ENCODE measurements at places on chromosomes 16 and 17.

- no peak for DNase-seq
These were observed 106.2 kb downstream of the XYLT1 start for GRCh38 chr16:17364319-17365210.

- peak; percentile 88 for DNase-seq
These were observed 45.8 kb upstream of the ATF7IP2 start for GRCh38 chr16:10339777-10340732.

DNA sequence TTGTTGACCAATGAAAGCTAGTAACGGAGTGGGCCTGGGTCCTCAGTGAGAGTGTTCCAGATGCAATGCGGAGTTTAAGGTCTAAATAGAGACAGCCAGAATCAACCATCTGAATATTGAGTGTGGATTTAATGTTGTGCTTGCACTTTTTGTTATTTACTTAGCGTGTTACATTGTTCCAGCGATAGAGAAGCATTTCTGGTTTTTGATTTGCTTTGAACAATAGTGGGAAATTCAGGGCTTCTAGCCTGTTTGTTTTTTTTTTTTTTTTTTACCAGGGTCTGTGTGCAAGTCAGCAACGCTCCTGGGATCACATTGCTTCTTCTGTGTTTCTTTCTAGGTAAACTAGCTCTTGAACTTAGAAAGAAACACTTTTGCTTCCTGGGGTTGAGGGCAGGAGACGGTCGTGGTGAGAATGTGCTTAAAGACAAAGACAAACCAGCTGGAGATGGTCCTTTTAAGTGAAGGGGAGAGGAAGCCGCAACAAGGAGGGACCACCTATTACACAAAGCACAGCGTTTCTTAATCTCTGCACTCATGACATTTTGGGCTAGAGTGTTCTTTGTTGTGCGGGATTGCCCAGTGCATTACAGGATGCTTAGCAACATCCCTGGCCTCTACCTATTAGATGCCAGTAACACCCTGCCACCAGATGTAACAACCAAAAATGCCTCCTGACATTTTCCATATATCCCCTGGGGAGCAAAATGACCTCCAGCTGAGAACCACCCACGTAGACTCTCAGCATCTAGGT, 119.2 kb downstream of the MAP2K6 start:
- DNase-seq: no peak

- no peak for DNase-seq
These were observed 520.8 kb upstream of the ZFHX3 start for GRCh38 chr16:73568769-73569168.

DNA sequence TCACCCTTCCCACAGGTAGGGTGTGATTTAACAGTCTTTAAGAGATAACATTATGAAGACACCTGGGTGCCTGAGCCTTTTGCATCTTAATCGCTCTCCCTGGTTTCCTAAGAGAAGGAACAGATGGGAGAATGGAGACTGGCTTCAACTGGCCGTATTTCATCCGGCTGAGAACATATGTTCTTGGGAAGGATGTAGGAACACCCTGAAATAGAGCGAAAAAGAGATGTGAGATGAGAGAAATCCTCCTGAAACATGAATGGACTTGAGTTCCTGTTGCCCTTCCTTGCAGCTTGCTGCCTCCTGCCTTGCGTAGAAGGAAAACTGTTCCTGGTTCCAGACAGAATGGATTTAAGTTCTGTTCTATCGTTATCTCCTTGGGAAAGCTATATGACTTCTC, 385.4 kb upstream of the RBFOX1 start:
- DNase-seq: no peak

DNA sequence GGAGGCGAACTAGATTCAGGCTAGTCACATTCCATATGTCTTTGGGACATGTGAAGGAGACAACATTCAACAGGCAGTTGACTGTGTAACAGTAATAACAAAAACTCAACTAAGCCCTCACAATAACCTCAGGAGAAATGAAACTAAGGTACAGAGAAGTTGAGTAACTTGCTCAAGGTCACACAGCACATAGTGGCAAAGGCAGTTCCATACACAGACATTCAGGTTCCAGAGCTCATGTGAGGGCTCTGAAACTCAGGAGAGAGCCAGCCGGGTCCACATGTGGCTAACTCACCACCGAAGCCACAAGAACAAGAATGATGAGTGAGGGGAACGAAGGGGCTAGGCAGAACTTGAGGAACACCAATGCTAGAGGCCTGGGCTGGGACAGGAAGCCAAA, 46.3 kb upstream of the CCL1 start:
- DNase-seq: no peak

- peak; percentile 4 for DNase-seq
These were observed 37.6 kb upstream of the ABCC11 start for GRCh38 chr16:48284772-48285409.

- DNase-seq: no peak
These were observed 427 bp upstream of the NLK start for GRCh38 chr17:28041844-28042656.

DNA sequence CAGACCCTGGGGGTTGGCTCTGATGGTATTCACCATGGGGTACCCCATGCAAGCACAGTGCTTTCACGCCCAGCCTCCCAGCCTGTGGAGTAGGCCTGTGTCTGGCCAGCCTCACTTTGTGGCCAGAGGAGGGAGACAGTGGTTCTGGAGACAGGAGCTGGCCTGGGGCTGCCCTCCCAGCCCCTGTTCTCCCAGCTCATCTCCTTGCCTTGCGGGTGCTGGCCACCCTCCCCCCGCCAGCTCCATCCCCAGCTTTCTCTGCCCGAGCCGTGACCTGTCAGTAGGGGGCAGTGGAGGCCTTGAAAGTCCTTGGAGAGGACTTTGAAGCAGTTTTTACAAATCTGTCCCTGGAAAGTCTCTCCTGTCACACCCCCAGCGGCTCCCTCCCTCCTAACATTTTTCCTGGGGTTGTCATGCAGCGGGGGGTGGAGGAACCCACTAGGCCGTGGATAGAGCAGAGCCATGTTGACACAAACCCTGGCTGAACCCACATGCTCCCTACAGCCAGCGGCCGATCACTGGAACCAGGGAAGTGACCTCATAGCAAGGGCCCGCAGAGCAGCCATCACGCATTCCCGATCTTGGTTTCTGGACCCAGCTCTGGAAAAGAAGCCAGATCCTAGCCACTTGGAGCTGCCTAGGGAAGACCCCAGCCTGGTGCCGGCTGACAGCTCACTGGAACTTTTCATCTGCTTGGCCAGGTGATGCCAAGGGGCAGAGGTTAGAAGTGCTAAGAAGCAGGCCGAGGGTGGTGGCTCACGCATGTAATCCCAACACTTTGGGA, 289.4 kb downstream of the SEC14L1 start:
- peak; percentile 76 for DNase-seq

DNA sequence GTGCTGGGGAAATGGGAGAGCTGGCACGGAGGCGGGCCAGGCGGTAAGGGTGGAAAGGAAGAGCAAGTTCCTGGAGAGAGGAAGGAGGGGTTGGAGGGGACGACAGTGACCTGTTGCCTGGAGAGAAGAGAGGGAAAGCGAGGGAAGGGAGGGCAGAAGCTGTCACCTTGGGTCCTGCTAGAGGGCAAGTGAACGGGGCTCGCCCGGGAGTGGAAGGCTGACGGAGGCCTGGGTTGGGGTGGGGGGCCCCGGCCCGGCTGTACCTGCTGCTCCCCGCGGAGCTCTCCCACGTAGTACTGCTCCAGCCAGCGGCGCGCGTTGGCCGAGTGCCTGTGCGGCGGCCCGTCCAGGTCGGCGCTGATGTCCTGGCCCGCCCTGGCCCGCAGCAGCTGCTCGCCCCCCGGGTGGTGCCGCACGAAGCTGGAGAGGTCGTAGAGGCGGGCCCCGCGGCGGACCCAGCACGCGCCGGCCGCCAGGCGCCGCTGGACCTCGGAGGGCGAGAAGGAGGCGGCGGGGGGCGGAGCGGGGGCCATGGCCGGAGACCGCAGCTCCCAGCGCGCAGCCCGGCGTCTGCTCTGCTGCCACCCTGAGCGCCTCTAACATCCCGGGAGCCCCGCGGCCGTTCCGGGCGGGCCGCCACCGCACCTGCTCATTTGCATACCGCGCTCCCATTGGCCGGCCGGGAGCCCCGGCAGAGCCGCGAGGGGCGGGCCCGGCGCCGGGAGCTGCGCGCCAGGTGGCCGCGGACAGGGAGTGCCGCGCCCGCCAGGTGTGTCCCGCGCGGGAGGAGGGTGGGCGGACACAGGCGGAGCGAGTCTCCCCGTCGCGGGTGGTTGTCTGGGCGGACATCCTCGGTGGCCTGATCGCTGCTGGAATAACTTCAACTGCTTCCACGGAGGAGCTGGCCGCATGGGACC, at the start of gene FA2H:
FA2H (minus strand) TSS at position 598 of the 917 bp plus-strand sequence; CDS start at position 533, 65 bp downstream.
- peak; percentile 53 for DNase-seq

- DNase-seq: peak; percentile 65
These were observed 231.9 kb downstream of the SEC14L1 start for GRCh38 chr17:77372444-77373298.

- no peak for DNase-seq
These were observed 162.7 kb downstream of the CCT6B start for GRCh38 chr17:34798581-34798980.

DNA sequence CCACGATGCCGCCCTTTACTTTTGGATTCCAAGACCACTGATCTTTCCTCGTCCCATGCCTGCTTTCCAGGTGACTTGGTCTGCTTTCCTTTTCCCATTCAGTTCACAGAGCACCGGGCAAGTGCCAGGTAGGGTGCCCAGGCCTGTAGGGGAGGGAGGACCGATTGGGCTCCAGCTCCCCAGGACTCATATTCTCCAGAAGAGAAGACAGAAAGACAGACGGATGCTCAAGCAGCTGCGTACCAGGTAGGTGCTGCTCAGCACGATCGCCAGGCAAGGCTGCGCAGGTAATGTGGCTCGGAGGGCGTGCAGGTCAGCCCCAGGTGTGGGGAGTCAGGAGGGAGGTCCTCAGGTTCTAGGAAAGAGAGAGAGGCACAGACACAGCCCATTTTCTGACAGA, 67.5 kb upstream of the ZNF423 start:
- DNase-seq: no peak

DNA sequence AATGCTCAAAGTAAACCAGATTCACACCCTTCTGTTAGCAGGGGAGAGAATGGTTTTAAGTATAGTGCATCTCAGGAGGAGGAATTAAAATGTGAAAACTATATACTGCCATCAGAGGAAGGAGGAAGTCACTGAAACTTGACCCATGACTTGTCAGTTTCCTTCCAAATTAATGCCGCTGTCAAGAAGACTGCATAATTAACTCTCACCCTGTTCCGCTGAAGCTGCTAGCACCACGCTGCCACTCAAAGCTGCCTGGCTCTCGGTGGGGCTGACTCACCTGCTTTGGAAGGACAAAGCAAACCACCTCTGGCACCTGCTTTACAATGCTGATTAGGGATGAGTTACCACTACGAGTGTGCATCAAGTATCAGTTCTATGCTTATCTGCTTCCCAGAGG, 37.8 kb upstream of the ULK2 start:
- peak; percentile 4 for DNase-seq

- DNase-seq: no peak
These were observed 9.1 kb upstream of the CCL5 start for GRCh38 chr17:35889241-35889640.

GRCh38 chr17:8290043-8290442, 1.6 kb downstream of the RANGRF start:
- DNase-seq: no peak

GRCh38 chr17:5770441-5771270, 186.3 kb upstream of the NLRP1 start:
- no peak for DNase-seq

GRCh38 chr16:81415751-81416150, 28.9 kb upstream of the CMIP start:
- DNase-seq: no peak

DNA sequence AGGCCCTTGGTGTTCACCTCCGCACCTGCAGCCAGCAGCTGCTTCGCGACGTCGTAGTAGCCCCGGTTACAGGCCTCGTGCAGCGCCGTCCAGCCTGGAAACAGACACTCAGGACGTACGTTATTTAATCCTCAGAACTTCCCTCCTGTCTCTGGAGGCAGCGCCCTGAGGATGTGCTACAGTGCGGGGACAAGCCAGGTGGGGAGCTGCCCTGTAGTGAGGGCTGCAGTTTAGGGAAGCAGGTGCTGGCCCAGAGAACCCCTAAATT, 71.0 kb downstream of the ZNF778 start:
- no peak for DNase-seq

DNA sequence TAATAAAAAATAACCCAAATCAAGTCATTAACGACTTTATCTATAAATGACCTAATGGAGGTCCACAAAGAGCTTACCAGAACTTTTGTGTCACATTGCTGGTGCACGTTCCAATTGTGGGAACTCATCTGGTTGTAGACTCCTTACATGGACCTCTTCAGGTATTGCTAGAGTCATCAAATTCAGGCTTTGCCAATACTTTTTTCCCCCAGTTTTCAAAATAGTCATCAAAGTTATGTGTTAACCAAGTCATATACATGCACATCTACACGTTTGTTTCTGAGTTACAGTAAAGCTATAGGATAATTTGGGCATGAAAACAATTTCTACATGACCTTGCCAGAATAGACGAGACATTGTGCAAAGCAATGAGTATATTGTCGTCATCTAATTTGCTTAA, 76.2 kb upstream of the ADAMTS18 start:
- no peak for DNase-seq

GRCh38 chr17:44124118-44124438, 637 bp upstream of the HDAC5 start:
- no peak for DNase-seq

GRCh38 chr16:57003439-57004386, 14.4 kb downstream of the NLRC5 start:
- no peak for DNase-seq

DNA sequence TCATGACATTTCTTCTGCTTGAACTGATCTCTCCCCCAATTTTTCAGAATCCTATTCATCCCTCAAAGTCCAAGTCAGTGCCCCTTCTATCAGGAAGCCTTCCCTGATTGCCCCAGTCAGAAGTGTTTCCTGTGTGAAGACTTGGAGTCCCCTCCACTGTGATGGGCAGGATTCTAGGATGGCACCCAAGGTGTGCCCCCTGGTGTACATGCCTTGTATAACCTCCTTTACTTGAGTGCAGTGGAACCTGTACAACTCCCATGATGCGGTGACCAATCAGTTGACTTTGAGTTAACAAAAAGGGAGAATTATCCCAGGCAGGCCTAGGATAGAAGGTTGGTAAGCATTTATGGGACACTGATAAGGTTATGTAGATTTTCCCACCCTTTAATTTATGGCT, 23.4 kb downstream of the MYH13 start:
- DNase-seq: peak; percentile 21

- no peak for DNase-seq
These were observed 22.6 kb downstream of the TBX2 start for GRCh38 chr17:61422116-61422799.

- no peak for DNase-seq
These were observed 39.7 kb downstream of the VPS35L start for GRCh38 chr16:19595043-19595767.

GRCh38 chr17:12597895-12598294, 67.8 kb upstream of the MYOCD start:
- no peak for DNase-seq

Data from KBM-7 (cell line).